ENCODE measurements at places on chromosomes 5 and 9. TPM values are rescaled to one million over a fixed set of nuclear protein-coding genes. Genes with fewer than 3 reads are reported as not detected.
A peak's percentile ranks its signal among the peaks of the same experiment; 100 is the strongest.

GRCh38 chr5:95993776-95994175, 32.1 kb upstream of the ELL2 start:
- no peak for DNase-seq

- no peak for DNase-seq
These were observed 104.1 kb downstream of the ROR2 start for GRCh38 chr9:91845879-91846278.

DNA sequence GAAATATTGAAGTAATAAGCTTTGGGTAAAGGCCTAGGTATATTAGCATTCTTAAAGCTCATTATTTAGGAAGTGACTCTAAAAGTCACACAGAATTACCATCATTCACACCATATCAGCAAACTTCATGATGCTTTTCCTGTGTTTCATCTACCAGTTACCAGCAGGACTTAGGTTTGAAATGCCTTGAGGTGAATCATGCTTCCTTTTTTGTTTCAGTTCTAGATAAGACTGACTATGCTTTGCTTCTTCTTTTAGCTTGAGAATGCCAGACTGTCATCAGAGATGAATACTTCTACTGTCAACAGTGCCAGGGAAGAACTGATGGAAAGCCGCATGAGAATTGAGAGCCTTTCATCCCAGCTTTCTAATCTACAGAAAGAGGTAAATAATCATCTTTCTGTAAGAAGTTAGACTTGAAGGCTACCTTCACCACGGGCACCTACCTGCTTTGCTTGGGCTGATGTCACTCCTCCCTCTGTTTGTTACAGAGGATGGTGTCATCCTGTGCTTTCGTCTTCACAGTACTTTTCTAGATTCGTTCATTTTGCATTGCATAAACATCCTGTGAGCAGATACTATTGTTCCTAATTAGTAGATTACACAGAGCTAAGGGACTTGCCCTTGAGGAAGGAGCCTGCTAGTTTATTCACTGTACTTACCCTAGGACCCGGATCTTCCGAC, 34.7 kb downstream of the LMNB1 start:
- no peak for DNase-seq

- no peak for DNase-seq
These were observed 41.7 kb downstream of the RETREG1 start for GRCh38 chr5:16574789-16575721.

GRCh38 chr5:155126573-155126972, 113.0 kb downstream of the KIF4B start:
- DNase-seq = no peak

DNA sequence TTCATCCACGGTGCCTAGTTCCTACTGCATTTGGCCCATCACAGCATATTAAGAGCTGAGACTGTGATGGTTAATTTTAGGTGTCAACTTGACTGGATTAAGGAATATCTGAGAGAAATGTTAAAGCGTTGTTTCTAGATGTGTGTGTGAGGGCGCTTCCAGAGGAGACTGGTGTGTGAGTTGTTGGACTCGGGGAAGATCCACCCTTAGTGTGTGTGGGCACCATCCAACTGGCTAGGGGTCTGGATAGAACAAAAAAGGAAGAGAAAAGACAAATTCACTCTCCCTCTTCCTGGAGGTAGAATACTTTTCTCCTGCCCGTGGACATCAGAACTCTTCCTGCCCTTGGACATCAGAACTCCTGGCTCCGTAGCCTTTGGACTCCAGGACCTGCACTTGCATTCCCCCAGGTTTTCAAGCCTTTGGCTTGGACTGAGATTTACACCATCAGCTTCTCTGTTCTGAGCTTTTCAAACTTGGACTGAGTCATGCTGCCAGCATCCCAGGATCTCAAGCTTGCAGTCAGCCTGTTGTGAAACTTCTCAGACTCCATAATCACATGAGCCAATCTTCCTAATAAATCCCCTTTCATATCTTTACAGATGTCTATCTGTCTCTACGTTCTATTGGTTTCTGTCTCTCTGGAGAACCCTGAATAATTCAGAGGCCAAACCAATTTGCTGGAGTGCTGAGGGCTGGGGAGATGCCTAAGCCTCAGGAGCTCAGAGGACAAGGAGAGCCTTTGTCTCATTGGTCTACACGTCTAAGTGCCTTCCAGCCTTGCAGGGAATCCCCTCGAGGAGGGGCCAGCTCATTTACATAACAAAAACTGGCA, 164.5 kb downstream of the DCP2 start:
- DNase-seq = peak; percentile 50

DNA sequence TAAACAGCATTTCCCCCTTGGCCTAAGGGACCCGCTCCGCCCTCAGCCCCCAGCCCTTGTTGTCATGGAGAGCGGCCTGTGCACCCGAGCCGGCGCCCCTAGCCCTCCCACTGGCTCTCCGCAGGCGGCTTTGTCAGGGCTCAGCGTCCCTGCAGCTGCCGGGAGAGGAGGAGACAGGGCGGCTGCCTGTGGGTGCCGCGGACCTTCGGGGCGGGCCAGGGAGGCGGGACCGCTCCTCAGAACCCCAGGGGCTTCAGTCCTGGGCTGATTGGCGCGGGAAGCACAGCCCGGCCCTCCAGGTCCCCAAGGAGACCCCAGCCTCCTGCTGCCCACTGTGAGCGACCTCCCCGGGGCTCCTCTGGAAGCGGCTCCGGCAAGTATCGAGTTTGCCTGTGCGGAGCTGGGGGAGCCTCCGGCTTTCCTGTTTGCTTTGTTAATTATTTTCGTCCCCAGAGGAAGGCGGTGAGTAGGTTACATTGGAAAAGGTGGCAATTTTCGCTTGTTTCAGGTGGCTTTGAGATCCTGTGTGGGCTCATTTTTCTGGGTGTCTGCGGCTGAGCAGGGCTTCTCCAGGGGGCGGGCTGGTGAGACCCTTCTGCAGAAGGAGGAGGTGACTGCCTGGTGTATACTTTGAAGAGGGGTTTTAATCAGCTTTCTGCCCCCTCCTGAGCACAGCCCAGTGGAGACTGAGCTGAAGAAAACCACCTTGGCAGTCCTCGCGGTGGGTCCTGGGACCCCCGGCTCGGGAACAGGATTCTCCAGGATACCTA, at the start of gene FGD3:
Gene FGD3 (plus strand): TSS at position 256 of the 770 bp plus-strand sequence. CDS start 28,734 bp downstream, outside the sequence.
- no peak for DNase-seq

- DNase-seq = no peak
These were observed 7.5 kb upstream of the FRMPD1 start for GRCh38 chr9:37643214-37643613.

- DNase-seq = no peak
These were observed 20.6 kb downstream of the TCOF1 start for GRCh38 chr5:150377964-150378694.

- no peak for DNase-seq
These were observed 584 bp upstream of the PIP5K1B start for GRCh38 chr9:68704498-68704813.

DNA sequence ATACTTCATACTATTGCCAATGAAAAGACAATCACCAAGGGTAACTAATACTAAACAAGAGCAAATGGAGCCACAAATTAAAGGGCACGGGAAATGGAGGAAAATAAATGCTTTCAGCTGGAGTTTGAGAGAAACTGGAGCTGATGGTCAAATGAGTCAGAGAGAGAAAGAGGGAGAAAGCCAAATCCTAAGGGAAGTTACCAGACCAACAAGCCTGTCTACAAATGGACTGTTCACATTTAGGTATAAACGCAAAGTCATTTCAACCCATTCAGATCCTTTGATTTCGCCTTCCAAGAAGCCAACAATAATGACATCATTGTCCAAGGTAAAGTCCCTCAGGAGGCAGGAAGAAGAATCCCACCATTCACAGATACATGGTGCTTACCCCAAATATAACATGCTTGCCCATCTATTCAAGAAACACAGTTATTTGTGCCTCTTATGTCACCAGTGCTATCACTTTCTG, 351.8 kb downstream of the RAB3C start:
- DNase-seq = no peak

- DNase-seq = no peak
These were observed 12.2 kb downstream of the FPGS start for GRCh38 chr9:127814619-127815511.

DNA sequence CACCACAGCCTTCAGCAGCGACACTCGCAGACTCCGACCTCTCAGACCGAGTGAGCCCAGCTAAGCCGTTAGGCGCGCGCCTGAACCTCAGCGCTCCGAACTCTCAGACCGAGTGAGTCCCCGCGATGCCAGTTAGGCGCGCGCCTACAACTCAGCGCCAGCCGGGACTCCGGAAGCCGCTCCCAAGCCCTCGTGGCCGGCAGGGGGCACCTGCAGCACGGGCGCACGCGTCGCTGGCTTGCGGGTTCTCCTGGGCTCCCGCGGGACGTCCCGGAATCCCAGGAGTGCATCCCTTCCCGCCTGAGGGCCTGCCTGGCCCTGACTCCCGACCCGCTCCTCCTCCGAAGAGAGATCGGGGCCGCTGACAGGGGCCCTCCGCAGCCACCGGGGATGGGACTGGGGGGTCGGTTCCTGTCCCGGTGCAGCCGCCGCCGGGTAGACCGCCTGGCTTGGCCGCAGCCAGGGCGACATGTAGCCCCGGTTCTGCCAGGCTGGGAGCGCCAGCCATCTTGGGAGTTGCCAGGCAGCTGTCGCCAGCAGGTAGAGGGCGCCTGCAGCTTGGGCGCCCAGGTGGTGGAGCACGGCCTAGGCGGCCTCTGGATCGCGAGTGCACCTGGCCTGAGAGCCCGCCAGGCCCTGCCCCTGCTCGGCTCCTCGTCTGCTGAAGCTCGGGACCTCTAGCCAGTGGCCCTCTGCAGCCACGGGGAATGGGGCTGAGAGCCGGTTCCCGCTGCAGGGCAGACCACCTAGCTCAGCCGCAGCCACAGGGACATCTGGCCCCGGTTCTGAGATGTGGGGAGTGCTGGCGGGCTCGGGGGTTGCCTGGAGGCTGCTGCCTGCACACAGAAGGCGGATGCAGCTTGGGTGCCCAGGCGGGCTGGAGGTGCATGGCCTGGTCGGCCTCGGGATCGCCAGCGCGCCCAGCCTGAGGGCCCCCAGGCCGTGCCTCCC, at the start of gene ANKRD18A:
Gene ANKRD18A (minus strand): TSS at position 114 of the 951 bp plus-strand sequence. CDS start 311 bp downstream, outside the sequence.
- no peak for DNase-seq

GRCh38 chr5:45793638-45794532, 97.7 kb upstream of the HCN1 start:
- DNase-seq = no peak

DNA sequence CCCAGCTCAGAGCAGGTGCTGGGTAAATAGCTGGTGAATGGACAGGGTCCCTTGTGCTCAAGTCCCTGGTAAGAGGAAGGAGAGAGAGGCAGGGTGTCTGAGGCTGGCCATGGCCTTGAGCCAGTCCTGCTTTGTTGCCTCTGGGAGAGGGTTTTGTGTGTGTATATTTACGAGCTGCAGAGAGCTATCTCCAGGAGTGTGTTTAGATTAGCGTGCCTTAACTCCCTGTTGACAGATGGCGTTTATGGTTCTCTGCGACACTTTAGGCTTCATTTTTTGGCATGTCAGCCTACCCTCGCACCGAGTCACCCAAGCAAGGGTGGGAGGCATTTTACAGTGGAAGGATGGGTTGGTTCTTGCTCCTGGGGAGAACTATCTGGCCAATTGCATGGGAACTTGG, 22.2 kb downstream of the HMCN2 start:
- no peak for DNase-seq

GRCh38 chr9:75891771-75892215, 1.3 kb downstream of the PCSK5 start:
- DNase-seq = no peak

DNA sequence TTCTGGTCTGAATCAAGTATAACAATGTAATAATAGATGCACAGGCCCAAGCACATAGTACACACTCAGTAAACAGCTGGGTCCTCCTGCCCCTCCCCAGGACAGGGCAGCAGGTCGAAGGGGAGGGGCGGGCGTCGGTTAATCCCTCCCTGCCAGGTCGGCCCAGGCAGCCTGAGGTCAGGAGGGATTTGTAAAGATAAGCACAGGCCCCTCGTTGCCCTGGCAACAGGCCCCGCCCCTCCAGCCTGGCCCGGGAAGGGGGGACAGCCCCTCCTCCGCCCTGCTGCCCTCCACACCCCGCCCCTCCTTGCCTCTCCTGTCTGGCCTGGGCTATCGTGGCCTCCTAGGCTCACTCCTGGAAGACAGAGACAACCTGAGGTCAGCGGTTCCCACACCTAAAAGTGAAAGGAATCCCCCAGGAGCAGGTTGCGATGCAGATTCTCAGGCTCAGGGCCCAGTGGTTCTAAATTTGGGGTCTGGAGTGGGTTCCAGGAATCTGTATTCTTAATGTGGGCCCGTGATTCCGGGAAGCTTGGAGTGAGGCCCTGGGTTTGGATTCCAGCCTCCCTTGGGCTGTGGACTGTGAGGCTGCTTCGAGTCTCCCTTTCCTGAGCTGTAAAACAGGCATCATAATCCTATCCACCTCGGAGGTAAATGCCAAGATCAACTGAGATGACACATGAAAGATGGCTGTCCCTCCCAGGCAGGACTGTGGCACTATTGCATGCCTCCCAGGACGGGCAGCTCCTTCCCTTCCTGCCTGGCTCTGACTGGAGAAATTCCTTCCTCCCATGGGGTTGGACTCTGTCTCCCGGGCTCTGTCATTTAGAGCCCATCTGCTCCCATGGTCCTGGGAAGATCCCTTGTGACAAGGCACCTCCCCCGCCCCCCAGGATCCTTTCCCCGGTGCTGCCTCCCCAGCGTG, 4.4 kb downstream of the CRB2 start:
- DNase-seq = peak; percentile 19

DNA sequence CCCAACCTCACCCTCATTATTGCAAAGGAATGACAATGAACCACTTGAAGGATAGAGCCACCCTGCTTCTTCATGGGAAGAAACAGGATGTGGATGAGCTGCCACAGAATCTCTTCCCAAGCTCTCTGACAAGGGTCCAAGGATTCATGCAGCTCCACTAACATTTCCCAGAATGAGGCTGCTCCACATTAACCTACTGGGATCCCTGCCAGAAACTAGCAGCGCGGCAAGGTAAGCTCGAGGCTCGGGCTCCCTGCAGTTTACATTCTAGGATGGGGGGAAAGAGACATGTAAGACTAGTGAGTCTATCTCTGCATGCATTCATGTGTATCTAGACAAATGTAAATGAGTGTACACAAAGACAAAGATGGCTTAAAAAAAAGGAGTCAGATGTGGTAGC, 12.1 kb downstream of the DCAF12 start:
- DNase-seq = no peak

DNA sequence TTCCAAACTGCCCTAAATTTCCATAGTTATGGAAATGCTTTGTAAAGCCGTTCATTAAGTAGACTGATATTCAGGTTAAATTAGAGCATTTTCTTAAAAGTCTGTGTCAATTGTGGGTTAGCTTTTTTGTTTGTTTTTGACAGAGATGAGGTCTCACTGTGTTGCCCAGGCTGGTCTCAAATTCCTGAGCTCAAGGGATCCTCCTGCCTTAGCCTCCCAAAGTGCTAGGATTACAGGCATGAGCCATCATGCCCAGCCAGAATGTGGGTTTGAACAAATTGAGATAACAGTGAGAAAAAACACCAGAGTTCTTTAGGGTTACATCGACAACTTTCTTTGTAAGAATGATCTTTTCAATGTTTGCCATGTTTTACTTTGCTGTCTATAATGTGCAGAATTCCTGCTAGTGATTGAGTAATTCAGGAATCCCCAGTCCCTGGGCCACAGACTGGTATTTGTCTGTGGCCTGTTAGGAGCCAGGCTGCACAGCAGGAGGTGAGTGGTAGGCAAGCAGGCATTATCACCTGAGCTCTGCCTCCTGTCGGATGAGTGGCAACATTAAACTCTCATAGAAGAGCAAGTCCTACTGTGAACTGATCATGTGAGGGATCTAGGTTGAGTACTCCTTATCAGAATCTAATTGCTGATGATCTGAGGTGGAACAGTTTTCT, 80.5 kb downstream of the RAI14 start:
- DNase-seq = no peak

Gene ACTBL2
- total RNA-seq = not detected

Gene BHMT2
- total RNA-seq = 2.8 TPM

Gene RC3H2
- 27.9 TPM for total RNA-seq

Gene PCDHAC1
- not detected for total RNA-seq

Gene SLC45A2
- total RNA-seq = not detected

Gene NPR3
- 1.7 TPM for total RNA-seq

Gene FOXD4L3
- not detected for total RNA-seq

Gene SLIT3
- total RNA-seq = 9.4 TPM

All from Peyer's patch (tissue), 4 donors.